ENCODE measurements at places on chromosomes 16 and 17.

DNA sequence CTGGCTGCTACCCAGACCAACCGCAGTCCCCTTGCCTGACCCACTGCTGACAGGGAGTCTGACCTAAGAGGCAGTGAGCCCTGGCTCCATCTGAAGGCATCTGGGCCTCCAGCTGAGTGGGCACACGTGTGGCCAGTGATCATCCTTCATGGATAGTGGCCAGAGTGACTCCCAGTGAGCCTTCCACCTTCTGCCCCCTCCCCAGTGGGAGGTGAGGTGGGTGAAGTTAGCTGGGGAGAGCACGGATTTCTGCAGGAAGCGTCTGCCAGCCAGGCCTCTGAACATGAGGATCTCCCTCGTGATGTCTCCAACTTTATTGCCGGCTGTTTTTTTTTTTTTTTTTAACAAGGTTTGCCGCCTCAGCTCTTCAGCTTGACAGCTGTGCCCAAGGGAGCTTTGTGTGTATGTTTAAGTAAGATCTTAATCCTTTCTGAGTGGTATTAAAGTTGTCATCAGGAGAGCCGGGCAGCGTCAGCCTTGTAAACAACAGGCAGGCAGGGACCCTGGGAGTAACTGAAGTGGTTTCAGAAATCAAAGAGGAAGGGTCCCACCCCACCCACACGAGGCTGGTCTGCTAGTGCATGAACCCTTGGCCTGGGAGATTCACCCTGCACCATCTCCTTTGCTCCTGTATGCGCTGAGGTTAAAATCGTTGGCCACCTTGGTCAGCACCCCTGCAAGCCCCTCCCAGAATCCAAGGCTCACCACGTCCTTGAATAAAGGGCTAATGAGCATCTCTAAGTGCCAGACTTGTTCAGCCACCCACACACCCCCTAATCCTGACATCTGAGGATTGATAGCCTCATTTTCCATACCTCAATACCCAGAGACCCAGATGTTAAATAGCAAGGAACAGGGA lies 33.3 kb downstream of the RHBDL3 start:
- no peak for DNase-seq

- DNase-seq: no peak
Observed at GRCh38 chr16:17348826-17349225, 121.9 kb downstream of the XYLT1 start.

- DNase-seq: no peak
Observed at GRCh38 chr17:59381716-59382570, 50.5 kb downstream of the YPEL2 start.

- no peak for DNase-seq
Observed at GRCh38 chr16:74031551-74031950, 265.1 kb upstream of the PSMD7 start.

- no peak for DNase-seq
Observed at GRCh38 chr16:22035153-22035552, 27.2 kb downstream of the MOSMO start.

DNA sequence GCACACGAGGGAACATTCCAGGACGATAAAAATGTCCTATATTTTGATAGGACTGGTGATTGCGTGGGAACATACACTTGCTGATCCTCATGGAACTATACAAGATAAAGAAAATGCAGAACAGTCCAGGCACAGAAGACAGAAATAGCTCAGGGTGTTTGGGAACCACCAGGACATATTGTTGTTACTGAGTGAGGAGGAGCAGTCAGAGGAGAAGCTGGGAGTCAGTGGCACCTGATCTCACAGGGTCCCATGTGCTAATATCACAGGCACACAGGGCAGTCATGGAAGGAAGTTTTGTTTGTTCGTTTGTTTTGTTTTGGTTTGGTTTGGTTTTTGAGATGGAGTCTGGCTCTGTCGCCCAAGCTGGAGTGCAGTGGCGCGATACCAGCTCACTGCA lies 5.7 kb downstream of the PLD2 start:
- DNase-seq: no peak

DNA sequence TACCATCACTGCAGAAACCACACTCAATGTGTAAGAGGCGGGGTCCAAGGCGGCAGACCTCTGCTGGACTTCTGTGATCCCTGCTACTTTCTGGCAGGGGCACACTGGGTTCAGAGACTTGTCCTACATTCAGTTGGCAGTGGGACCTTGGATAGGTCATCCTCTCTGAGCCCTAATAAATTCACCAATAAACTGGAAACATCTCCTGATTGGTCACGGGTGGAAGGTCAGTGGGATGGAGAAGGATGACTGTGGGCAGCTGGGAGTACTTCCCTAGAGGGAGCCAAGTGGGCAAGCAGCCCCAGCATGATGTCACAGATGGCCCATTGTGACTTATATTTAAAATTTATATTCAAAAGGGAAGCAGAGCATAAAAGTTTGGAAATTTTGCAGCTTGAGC lies 49.7 kb downstream of the RNF112 start:
- DNase-seq: no peak
